Neuronal stem cell (in vitro differentiated cells): ENCODE measurements at places on chromosomes 11 and 22.

GRCh38 chr11:130218501-130219070 is 59.0 kb downstream of the ST14 start:
- no peak for DNase-seq
- H3K4me3 ChIP-seq, result no peak overlapping the region
- H3K36me3 ChIP-seq, result no peaks in the 10 kb centered on the region

GRCh38 chr11:65606876-65607613 is 7.0 kb downstream of the MAP3K11 start:
- no peaks in the 10 kb centered on the region for H3K27me3 ChIP-seq
- peak overlapping the region; percentile 72 for H3K4me3 ChIP-seq
- peaks cover 90% of the 10 kb centered on the region for H3K36me3 ChIP-seq
- no peak overlapping the region for H3K27ac ChIP-seq
- H3K4me1 ChIP-seq, result peaks cover 12% of the 10 kb centered on the region
- DNase-seq, result peak; percentile 97

DNA sequence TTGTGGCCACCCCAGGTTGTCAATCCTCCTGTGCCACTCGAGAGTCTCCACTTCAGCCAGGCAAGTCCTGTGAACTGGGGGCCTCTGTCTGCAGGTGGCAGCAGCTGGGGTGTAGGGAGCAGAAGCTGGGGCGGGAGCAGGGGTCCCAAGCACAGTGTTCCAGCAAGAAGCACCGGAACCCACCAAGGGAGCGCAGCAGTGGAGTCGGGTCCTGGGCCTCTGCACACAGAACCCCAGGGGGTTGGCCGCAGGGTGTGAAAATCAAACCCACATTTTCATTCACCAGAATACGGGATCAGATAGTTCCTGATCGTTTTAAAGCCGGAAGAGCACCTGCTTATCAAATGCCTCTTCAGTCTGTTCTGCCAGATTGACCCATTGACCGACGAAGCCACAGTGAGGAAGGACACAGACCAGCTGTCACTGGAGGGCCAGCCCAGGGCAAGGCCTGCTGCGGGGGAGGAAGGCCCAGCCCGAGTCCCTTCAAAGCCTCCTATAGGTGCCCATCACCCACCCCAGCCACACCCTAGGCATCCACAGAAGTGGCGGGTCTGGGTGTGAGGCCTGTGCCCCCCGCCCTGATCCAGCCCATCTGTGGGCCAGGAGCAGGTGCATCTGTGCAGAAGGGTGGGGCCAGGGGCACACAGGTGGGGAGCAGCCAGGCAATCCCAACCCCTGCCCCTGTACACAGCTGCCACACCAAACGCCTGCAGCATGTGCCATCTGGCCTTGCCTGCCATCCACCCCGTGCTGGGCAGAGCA is 34.1 kb downstream of the RSPH14 start:
- H3K27me3 ChIP-seq, result no peaks in the 10 kb centered on the region
- H3K36me3 ChIP-seq, result no peaks in the 10 kb centered on the region
- no peak overlapping the region for H3K27ac ChIP-seq
- no peak for DNase-seq

DNA sequence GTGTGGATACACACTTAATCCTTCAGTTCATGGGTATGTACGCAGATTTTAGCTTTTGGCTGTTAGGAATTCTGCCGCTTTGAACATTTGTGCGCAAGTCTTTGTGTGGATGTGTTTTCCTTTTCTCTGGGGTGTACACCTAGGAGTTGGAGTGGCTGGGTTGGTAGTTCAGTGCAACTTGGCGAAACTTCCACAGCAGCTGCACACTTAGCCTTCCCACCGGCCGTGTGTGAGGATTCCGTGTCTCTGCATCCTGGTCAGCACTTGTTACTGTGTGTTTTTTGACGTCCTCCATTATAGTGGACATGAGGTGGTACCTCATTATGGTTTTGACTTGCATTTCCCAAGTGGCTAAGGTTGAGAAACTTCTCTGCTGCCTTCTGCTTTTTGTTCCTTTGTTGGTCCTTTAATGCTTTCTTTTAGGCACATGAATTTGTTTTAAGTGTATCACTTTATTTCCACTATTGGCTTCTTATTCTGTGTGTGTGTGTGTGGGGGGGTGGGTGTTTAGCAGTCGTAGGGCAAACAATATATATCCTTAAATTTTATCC is 72.1 kb upstream of the SLC25A18 start:
- H3K4me1 ChIP-seq, result peaks cover 10% of the 10 kb centered on the region
- H3K27me3 ChIP-seq, result no peaks in the 10 kb centered on the region
- H3K36me3 ChIP-seq, result peaks cover 6% of the 10 kb centered on the region
- no peak for DNase-seq
- H3K4me3 ChIP-seq, result no peak overlapping the region
- H3K27ac ChIP-seq, result no peak overlapping the region

DNA sequence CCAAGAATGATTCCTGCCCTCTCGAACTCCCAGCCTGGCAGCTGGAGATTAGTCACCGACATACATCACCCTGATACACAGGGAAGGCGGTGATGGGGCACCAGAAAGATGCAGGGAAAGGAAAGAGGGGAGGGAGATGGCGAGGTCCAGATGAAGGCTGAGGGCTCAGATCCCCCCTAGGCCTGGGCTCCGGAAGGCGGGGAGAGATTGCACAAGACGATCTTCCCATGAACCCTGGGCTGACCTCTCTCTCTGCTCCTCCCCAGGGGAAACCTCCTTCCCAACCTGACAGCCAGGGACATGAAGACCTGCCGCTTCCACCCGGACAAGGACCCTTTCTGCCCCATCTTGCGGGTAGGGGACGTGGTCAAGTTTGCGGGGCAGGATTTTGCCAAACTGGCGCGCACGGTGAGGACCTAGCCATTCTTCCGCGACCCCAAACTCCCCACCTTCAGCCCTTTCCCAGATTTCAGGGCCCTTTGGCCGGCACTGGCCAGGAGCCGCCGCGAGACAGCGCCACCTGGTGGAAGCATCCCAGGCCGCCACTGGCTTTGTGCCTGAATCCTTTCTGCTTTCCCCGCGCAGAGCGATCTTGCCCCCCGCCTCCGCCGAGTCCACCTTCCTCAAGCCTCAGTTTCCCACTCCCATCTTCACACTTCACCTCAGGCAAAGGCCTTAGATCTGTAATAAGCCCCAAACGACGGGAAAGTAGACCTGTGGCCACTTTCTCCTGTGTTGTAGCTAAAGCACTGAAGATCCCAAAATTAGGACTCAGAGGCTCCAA is 11.5 kb downstream of the P2RX3 start:
- H3K4me1 ChIP-seq, result peaks cover 12% of the 10 kb centered on the region
- H3K27ac ChIP-seq, result no peak overlapping the region
- no peaks in the 10 kb centered on the region for H3K36me3 ChIP-seq
- H3K4me3 ChIP-seq, result no peak overlapping the region

- no peaks in the 10 kb centered on the region for H3K36me3 ChIP-seq
- H3K27ac ChIP-seq, result no peak overlapping the region
- H3K27me3 ChIP-seq, result no peaks in the 10 kb centered on the region
Observed at GRCh38 chr11:13939961-13940906, 22.3 kb upstream of the SPON1 start.

- peak overlapping the region; percentile 82 for H3K4me3 ChIP-seq
- H3K36me3 ChIP-seq, result peaks cover 71% of the 10 kb centered on the region
- no peak for DNase-seq
Observed at GRCh38 chr11:66068923-66069714, 953 bp upstream of the PACS1 start.

- no peaks in the 10 kb centered on the region for H3K36me3 ChIP-seq
- no peak for DNase-seq
- H3K4me3 ChIP-seq, result no peak overlapping the region
- H3K27ac ChIP-seq, result no peak overlapping the region
- H3K4me1 ChIP-seq, result peaks cover 16% of the 10 kb centered on the region
Observed at GRCh38 chr11:67416416-67417335, 1.2 kb downstream of the CARNS1 start.

- no peak overlapping the region for H3K27ac ChIP-seq
- DNase-seq, result peak; percentile 21
- peaks cover 29% of the 10 kb centered on the region for H3K4me1 ChIP-seq
- peaks cover 71% of the 10 kb centered on the region for H3K27me3 ChIP-seq
- H3K4me3 ChIP-seq, result peak overlapping the region; percentile 73
Observed at GRCh38 chr11:31816468-31817053, 5.4 kb upstream of the PAX6 start.

- H3K27me3 ChIP-seq, result no peaks in the 10 kb centered on the region
- no peaks in the 10 kb centered on the region for H3K4me1 ChIP-seq
- no peak overlapping the region for H3K27ac ChIP-seq
- no peaks in the 10 kb centered on the region for H3K36me3 ChIP-seq
- no peak overlapping the region for H3K4me3 ChIP-seq
Observed at GRCh38 chr22:29587938-29588699, 7.2 kb upstream of the NIPSNAP1 start.

GRCh38 chr11:22302368-22302767 is 35.8 kb upstream of the SLC17A6 start:
- H3K36me3 ChIP-seq, result no peaks in the 10 kb centered on the region
- no peak overlapping the region for H3K4me3 ChIP-seq
- H3K4me1 ChIP-seq, result no peaks in the 10 kb centered on the region
- no peak for DNase-seq
- no peak overlapping the region for H3K27ac ChIP-seq
- H3K27me3 ChIP-seq, result no peaks in the 10 kb centered on the region

GRCh38 chr11:111350811-111351210 is 28.3 kb downstream of the POU2AF1 start:
- H3K4me3 ChIP-seq, result no peak overlapping the region
- H3K4me1 ChIP-seq, result no peaks in the 10 kb centered on the region
- no peaks in the 10 kb centered on the region for H3K27me3 ChIP-seq

GRCh38 chr11:97607291-97608000 is 1217.6 kb downstream of the JRKL start:
- no peaks in the 10 kb centered on the region for H3K27me3 ChIP-seq
- H3K36me3 ChIP-seq, result no peaks in the 10 kb centered on the region
- H3K27ac ChIP-seq, result no peak overlapping the region
- no peak for DNase-seq
- no peaks in the 10 kb centered on the region for H3K4me1 ChIP-seq

DNA sequence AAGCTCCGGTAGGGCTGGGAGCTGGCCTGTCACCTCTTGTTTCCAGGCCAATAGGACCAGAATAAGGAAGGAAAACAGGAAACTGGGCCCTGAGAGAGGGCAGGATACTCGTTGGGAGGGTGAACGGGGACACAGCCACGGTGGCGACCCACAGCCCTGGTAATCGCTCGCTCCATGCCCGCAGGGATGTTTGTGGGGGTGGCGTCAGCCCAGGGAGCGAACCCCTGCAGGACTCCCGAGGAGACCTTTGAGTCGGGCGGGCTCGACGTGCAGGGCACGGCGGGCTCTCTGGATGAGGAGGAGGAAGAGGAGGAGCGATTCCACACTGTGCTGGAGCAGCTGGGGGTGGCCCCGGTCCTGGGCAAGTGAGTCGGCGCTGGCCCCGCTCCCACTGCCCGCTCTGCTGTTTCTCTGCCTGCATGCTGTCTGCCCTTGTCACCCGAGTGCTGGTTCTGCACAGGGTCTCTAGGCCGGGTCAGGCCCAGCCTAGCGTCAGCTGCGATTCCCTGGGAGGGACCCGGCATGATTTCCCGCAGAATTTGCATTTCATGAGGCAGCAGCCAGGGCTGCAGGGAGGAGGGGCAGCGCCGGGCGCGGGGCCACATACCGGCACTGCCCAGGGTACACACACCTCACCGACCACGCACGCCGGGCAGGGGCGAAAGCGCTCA is 1.6 kb downstream of the CRACR2B start:
- peaks cover 56% of the 10 kb centered on the region for H3K27me3 ChIP-seq
- peaks cover 49% of the 10 kb centered on the region for H3K4me1 ChIP-seq
- peak overlapping the region; percentile 73 for H3K4me3 ChIP-seq
- no peak for DNase-seq

- no peaks in the 10 kb centered on the region for H3K36me3 ChIP-seq
- no peak overlapping the region for H3K27ac ChIP-seq
- H3K27me3 ChIP-seq, result no peaks in the 10 kb centered on the region
- H3K4me1 ChIP-seq, result no peaks in the 10 kb centered on the region
Observed at GRCh38 chr11:29272019-29272654, 744.7 kb downstream of the KCNA4 start.

DNA sequence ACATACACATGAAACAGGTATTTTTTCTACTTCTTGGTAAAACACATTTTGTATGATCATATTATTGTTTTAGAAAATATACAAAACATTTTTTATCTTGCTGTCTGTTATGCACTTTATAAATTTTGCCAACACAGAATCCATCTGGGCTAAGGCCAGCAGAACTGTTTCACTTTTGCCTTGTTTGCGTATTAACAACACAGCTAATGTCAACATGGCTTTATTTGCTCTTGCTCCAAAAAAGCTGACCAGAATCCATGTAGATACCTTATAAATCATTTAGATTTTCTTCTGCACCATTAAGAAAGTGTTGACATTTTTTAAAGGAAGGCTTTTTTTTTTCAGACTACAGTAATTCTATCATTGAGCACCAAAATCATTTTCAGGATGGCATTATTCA is 58.1 kb upstream of the PGR start:
- no peak overlapping the region for H3K27ac ChIP-seq
- no peaks in the 10 kb centered on the region for H3K4me1 ChIP-seq
- H3K36me3 ChIP-seq, result no peaks in the 10 kb centered on the region
- H3K27me3 ChIP-seq, result no peaks in the 10 kb centered on the region
- no peak overlapping the region for H3K4me3 ChIP-seq

DNA sequence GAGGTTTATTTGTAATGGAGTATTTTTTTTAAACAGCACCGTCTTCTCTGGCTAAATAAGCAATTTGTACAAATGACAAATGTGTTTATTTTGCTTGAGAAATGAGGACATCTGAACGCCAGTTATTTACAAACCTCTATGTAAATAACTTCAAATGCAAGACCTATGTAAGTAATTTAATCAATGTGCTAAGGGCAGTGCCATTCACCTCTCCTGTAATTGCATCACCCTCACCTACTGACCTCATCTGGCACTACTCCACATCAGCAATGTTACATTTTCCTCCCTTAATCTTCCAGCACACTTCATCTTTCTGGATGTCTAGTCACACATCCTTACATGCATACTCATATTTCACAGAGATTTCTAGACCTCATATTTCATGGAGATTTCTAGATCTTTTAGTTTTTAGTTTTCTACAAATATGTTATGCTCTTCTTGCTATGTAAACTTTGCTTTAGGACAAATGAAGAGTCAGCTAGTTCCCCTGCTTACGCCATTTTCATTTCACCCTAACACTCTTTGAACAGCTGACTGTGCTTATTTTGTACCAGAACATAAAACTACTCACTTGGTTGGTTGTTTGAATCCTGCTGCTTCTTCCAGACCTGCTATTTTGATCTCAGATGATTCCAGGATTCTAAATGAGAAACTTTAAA is 238.6 kb downstream of the GRM5 start:
- no peak overlapping the region for H3K27ac ChIP-seq
- H3K4me1 ChIP-seq, result no peaks in the 10 kb centered on the region
- H3K36me3 ChIP-seq, result no peaks in the 10 kb centered on the region
- no peaks in the 10 kb centered on the region for H3K27me3 ChIP-seq

GRCh38 chr11:33690290-33691065 is 10.1 kb downstream of the C11orf91 start:
- no peak overlapping the region for H3K4me3 ChIP-seq
- H3K36me3 ChIP-seq, result no peaks in the 10 kb centered on the region
- no peak overlapping the region for H3K27ac ChIP-seq
- H3K27me3 ChIP-seq, result no peaks in the 10 kb centered on the region

DNA sequence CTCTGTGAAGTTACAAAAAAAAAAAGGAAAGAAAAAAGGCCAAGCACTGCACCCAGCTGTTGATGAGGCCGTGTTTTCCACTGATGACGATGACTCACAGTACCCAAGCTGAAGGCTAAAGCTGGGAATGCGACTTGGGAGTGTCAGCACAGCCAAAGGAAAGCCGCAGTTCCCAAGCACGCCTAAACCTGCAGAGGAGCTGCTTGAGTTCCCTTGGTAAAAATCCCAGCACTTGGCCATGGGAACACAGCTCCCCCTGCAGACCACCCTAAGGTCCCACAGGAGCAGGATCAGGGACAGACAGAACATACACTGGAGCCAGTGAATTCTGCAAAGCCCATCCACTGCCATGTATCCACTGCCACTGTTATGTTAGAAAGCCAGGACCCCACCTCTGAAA is 39.9 kb downstream of the SERGEF start:
- H3K36me3 ChIP-seq, result no peaks in the 10 kb centered on the region
- no peaks in the 10 kb centered on the region for H3K4me1 ChIP-seq
- no peak overlapping the region for H3K4me3 ChIP-seq
- H3K27ac ChIP-seq, result no peak overlapping the region
- no peaks in the 10 kb centered on the region for H3K27me3 ChIP-seq
